ENCODE measurements at places on chromosomes 7 and 10.

DNA sequence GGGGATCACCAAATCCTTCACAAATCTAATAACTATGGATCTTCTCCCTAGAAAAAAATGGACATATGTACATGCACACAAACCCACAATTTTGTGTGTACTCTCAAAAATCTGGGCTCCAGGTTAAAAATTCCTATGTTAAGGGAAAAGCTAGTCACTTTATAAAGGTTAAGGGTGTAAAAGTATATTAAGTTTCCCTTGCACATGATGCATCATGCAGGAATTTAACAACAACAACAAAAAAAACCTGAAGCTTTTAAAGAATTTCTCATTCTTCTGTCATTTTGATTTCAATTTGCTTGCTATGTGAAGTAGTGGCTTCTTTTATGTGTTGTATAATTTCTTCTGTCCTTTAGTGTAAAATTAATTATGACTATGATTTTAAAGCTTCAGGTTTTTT lies 123.7 kb downstream of the CNOT4 start:
- no peak for DNase-seq

DNA sequence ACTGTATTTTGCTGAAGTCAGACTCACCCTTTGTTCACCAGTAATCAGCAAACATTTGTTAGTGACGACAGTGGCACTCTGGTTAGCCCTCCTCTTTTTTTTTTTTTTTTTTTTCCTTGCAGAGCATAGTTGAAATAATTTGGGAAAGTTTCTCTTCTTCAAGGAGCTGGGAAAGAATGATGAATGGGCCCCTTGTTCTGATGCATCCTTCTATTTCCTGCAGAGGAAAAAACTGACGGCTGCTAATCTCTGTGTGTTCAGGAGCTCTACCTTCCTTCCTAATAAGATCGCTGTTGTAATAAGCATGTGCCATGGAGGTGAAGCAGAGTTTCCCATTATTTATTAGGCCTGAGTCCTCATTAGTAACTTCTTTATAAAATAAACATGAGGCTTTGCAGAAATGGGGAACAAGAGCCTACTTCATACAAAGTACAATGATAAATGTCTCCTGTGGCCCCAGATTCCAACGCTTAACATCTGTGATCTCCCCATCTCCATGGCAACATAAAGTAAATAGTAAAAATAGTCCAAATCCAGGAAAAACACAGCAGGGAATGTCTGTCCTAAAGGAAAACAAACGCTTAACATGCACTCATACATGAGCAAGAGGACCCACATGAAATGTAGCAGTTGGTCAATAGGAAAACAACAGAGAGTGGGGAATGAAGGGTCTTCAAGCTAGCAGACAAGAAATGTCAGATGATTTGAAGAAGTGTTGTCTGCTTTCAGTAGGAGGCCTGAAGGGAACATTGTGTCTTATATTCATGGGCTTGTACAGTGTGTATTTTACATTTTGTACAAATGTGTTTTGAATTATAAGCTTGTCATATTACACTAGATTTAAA lies 59.1 kb upstream of the CALD1 start:
- no peak for DNase-seq

DNA sequence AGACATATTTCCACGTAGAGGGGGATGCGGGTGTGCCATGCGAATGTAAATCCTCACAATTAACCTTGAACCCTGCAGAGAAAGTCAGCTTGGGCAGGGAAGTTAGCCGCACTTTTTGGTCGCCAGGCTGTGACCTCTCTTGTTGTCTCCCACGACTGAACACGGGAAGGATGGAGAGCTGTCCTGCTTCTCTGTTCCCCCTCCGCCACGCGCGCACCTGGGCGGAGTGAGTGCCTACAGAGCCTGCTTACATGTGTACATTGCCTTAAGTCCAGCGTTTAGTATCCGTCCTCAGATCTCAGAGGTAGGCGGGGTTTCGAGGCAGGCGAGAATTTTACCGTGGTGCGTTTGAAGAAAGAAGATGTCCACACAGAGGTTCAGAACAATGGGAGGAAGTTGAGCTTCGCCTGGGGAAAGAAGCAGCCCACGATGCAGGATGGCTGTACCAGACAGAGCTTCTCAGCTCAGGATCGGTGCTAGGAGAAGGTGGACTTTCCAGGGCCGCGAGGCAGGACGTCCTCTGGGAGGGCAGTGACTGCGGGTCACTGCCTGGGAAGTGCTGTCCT lies 482 bp upstream of the ERCC6 start:
- DNase-seq: no peak

GRCh38 chr10:75424571-75424970 lies 6.9 kb upstream of the LRMDA start:
- DNase-seq: no peak

DNA sequence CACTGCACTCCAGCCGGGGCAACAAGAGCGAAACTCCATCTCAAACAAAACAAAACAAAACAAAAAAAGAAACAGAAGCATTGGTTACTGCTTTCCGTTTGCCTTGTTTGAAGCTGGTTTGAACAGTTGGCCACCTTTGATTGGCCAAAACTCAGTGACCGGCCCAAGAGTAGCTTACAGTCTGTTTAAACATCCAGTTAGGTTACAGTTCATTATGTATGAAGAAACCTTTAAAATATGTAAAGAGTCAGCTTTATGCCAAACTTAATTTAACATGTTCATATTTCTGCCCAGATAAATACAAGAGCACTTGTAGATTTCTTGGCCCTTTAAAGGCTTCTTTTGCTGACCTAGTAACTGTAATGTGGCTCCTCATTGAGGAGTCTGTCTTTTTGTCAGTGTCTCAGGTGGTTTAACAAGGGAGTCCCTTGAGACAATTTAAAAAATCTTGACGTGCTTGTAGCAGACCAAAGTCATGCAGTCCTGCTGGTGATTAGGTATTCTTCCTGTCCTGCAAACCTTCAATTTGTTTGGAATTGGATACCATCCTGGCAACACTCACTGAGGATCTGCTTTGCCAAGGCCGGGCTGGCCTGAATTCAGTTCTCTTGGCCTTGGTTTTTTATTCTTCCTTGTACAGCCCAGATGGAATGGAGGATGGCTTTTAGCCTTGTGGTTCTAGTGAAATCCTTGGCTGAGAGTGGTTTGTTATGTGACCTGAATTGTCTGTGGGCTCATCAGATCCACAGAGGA lies 128.9 kb downstream of the PLXDC2 start:
- no peak for DNase-seq

DNA sequence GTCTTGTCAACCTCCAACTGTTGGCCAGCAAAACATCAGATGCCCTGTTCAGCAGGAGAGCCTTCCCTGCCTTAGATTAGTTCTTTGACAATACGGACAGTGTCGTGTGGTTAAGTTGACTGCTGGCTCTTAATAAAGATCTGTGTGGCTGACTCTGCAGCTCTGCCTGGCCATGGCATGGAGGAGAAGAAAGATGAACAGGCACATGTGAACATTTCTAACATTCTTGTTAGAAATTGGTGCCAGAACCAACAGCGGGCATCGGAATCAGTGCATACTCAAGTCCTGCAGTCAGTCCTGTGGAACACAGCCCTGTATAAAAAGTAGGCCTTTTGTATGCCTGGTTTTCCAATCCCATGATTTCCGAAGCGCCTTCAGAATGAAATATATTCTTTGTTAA lies 455.6 kb downstream of the POM121L12 start:
- no peak for DNase-seq

- no peak for DNase-seq
Observed at GRCh38 chr7:133436014-133436428, 183.1 kb downstream of the EXOC4 start.

DNA sequence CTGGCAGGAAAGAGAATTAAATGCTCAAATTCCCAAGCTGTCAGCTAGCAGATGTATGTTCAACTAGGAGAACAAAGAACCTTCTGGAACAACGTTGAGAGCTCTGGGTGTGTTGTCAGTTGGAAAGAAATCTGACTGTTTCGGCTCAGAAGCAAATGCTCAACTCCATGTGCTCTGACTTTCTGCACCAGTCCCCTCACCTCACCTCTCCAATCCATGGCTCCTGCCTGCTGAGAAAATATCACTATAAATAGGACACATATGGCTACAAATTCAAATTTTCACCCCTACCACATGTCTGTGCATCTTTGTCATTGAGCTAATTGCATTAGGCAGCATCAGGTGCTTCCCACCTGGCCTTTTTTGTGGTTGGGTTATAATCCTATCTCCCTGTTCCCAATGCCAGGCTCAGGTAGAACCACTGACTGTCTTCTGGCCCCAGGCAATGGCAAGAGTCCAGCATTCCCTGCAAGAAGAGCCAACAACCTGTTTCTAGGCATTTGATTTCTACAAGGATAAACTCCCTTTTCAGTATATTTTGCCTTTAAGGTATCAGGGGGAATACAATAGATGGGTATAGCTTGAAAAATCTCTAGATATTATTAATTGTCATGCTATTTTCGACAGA lies 142.6 kb upstream of the LSM8 start:
- no peak for DNase-seq

GRCh38 chr10:75402486-75403143 lies 1.1 kb upstream of the ZNF503 start:
- DNase-seq: no peak

GRCh38 chr10:21069929-21070700 lies 173.0 kb upstream of the NEBL start:
- DNase-seq: no peak

GRCh38 chr7:126659124-126659523 lies 593.6 kb downstream of the GRM8 start:
- DNase-seq: no peak

DNA sequence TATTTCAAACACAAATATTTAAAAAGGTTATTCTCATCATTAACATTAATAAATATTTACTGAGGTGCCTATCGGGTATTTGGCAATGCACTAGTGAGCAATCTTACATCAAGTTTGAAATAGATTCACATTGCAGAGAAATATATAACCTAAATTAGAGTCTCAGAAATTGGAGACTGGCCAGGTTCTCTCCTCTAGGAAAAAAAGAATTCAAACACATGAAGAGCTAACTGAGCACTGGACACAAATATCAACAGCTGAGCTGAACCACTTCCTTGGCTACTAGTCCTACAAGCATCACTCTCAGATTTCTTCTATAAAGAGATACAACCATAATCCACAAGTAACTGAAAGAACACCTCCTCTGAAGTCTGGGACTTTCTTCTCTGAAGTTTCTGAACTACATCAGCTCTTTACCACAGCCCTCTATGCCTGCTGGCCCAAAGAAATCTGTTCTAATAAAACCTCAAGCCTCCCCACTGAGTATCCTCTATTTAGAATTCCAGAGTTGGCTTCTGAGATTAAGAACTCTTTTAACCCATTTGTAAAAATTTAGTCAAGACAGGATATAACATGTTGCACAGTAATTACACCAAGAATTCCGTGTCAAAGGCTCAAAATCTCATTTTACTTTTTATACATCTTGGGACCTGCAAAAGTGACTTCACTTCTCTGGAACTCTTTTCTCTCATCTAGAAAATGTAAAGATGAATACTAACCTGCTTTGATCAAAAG lies 45.2 kb downstream of the MTERF1 start:
- DNase-seq: no peak

DNA sequence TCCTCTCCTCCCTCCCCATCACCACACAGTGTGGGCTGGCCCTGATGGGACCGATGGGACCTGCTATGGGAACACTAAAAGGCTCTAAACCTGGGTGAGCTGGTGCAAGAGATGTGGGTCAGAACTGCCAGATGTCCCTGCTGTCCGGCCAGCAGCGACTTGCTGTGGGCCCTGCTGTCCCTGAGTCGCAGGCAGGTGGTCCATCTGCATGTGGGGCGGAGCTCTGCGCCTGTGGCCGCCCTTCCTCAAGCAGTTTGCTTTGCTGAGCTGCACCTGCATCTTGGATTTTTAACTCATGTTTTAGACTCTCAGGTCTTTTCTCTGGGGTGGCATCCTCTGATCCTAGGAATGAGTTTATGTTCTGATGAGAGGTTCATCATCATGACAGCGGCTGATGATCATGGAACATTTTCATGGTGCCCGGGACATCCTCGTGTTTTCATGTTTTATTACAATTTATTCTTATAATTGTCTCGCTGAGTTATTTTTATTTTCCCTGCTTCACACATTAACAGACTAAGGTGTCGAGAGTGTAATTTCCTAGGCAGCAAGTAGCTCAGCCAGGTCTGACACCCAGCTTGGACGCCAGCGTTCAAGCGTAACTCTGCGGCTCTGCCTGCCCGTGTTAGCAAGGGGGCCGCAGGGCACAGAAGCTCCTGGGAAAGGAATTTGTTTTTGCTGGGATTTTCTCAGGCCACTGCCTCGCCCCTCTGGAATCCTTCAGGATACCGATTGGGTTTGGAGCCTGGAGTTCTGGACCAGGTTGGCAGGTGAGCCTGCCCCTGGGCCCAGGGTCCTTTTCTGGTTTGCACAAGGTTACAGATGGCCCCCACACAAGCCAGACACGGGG lies 615.2 kb upstream of the FOXK1 start:
- DNase-seq: no peak

DNA sequence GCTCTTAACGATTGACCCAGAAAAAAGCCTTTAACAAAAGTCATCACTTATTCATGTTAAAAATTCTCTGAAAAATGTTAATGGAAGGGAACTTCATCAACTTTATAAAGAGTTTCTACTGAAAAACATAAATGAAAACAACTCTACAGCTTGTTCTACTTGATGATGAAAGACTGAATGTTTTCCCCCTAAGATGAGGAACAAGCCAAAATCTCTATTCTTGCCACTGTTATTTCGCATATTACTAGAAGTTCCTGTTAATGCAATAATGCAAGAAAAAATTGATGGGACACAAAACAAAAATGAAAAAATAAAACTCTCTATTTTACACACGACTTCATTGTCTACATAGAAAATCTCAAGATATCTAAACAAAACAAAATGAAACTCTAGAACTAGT lies 249.8 kb upstream of the AKR1E2 start:
- DNase-seq: no peak

DNA sequence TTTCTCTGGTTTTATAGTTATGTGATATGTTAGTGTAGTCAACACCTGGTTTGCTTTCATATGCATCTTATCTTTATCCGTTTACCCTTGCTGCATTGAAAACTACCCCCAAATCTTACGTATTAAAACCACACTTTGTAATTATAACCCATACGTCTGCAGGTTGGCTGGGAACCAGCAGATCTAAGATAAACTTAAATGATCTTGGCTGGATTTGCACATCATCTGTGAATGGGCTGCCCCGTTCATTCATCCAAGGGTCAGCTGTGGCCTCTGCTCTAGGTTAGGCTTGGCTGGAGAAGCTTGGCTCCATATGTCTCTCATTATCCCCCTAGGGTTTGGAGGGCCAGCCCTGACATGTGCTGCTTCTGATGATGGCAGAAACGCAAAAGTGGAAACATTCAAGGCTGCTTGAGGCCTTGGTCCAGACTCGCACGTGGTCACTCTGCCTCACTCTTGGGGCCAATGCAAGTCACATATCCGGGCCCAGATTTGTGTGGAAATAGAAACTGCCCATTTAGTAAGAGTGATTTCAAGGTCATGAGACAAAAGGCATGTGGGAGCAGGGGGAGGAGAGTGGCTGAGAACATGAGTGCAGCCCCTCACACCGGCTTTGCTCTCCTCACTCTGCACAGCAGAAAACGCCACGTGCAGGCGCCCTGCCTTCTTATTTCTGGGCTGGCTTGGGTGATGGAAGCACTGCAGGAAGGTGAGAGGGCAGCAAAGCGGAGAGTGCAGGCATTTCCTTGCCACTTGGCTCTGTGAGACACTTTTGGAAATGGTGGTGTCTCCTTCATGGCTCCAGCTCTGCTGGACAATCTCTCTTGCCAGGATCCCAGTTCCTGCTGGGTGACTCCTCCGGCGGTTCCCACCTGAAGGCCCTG lies 553.8 kb downstream of the GLRX3 start:
- no peak for DNase-seq
